Left ventricle myocardium inferior (tissue), 1 donor: ENCODE measurements at places on chromosomes 1 and 21. TPM values are rescaled to one million over a fixed set of nuclear protein-coding genes. Genes with fewer than 3 reads are reported as not detected.

The CDC42 gene
- total RNA-seq, result 126 TPM

The CLDN8 gene
- total RNA-seq, result not detected

The SLC5A9 gene
- 0.36 TPM for total RNA-seq

The TSPAN2 gene
- 5.3 TPM for total RNA-seq

The ZBED6 gene
- 11.1 TPM for total RNA-seq

The MCOLN3 gene
- 0.44 TPM for total RNA-seq

The FCRL4 gene
- not detected for total RNA-seq

The CYP4A11 gene
- not detected for total RNA-seq

The KCNE2 gene
- not detected for total RNA-seq

The IGSF8 gene
- total RNA-seq, result 18.2 TPM

- DNase-seq, result no peak
- H3K4me3 ChIP-seq, result no peak overlapping the region
- no peak overlapping the region for H3K27ac ChIP-seq
- H3K27me3 ChIP-seq, result peaks cover 31% of the 10 kb centered on the region
- no peaks in the 10 kb centered on the region for H3K36me3 ChIP-seq
- H3K4me1 ChIP-seq, result no peaks in the 10 kb centered on the region
These were observed 387.8 kb downstream of the KCNH1 start for GRCh38 chr1:210746024-210746731.

DNA sequence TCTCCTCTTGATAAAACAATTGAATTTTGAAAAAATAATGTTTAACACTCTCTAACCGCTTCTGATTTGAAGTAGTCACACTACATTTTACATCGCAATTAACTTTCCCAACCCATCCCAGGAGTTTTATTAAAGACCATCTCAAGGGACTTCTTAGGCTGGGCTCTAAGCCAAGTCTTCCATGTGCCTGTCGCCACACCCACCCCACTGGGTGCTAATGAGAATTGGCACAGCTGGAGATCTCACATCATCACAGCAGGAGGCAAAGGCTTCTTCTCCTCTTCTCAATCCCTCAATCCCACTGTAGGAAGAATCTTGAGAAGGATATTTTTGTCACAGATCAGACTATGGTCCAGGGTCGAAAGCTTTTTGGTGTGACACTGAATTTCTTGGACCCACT, 328.9 kb downstream of the NUF2 start:
- no peaks in the 10 kb centered on the region for H3K27me3 ChIP-seq
- H3K4me3 ChIP-seq, result no peak overlapping the region
- H3K36me3 ChIP-seq, result no peaks in the 10 kb centered on the region
- H3K27ac ChIP-seq, result peak overlapping the region; percentile 21
- DNase-seq, result no peak

- no peaks in the 10 kb centered on the region for H3K4me1 ChIP-seq
- H3K36me3 ChIP-seq, result no peaks in the 10 kb centered on the region
- no peak for DNase-seq
- H3K27ac ChIP-seq, result no peak overlapping the region
- peaks cover 12% of the 10 kb centered on the region for H3K27me3 ChIP-seq
- no peak overlapping the region for H3K4me3 ChIP-seq
These were observed 34.8 kb upstream of the SLC35F3 start for GRCh38 chr1:233869680-233870079.

GRCh38 chr21:25660233-25660632, 21.2 kb downstream of the JAM2 start:
- H3K27ac ChIP-seq, result no peak overlapping the region
- no peaks in the 10 kb centered on the region for H3K36me3 ChIP-seq
- H3K27me3 ChIP-seq, result no peaks in the 10 kb centered on the region
- no peak for DNase-seq

DNA sequence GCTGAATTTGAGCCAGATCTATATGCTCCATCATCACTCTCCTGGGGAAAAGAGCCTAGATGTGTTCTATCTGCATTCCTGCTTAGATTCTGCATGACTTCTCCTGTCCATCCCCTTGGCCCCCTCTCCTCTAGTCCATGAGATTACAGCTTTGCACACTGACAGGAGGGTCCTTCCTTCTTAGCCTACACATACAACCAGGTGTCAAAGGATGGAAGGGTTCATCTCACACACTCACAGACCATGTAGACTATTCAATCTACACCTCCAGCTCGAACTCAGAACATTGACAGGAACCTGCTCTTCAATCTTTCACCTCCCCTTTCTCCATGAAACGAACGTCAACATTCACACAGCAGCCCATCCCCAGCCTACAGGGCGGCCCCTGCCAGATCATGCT, 13.8 kb downstream of the C1orf116 start:
- no peak overlapping the region for H3K4me3 ChIP-seq
- H3K36me3 ChIP-seq, result no peaks in the 10 kb centered on the region
- peaks cover 21% of the 10 kb centered on the region for H3K4me1 ChIP-seq
- H3K27me3 ChIP-seq, result peaks cover 6% of the 10 kb centered on the region
- H3K27ac ChIP-seq, result no peak overlapping the region

GRCh38 chr1:86224651-86225310, 68.2 kb upstream of the COL24A1 start:
- H3K4me3 ChIP-seq, result no peak overlapping the region
- H3K4me1 ChIP-seq, result no peaks in the 10 kb centered on the region
- no peak overlapping the region for H3K27ac ChIP-seq

GRCh38 chr1:168518201-168518689, 25.6 kb downstream of the XCL2 start:
- H3K27me3 ChIP-seq, result peaks cover 6% of the 10 kb centered on the region
- no peak overlapping the region for H3K27ac ChIP-seq
- no peak for DNase-seq
- H3K36me3 ChIP-seq, result no peaks in the 10 kb centered on the region
- no peak overlapping the region for H3K4me3 ChIP-seq

- no peak overlapping the region for H3K27ac ChIP-seq
- H3K4me3 ChIP-seq, result no peak overlapping the region
- peaks cover 11% of the 10 kb centered on the region for H3K4me1 ChIP-seq
- peaks cover 53% of the 10 kb centered on the region for H3K27me3 ChIP-seq
These were observed 45.3 kb upstream of the CACNA1E start for GRCh38 chr1:181438013-181438412.

DNA sequence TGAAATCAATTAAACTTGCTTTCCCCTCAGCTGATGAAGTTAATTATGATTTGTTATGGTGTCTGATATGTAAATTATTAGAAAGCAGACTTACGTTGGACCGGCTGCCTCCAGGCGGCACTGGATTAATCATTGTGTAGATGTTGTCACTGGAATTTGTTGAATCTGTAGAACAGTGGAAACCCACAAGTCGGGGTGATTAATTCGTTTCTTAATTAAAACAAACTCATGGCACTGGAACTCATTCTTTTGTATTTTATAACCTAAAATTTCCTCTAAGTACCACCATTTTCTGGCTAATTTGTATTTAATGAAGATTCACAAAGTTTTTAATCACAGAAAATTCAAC, 39.0 kb downstream of the MRPL37 start:
- H3K27ac ChIP-seq, result no peak overlapping the region
- H3K4me1 ChIP-seq, result no peaks in the 10 kb centered on the region
- H3K4me3 ChIP-seq, result no peak overlapping the region

GRCh38 chr21:31117128-31117916, 79.0 kb upstream of the KRTAP19-8 start:
- peaks cover 37% of the 10 kb centered on the region for H3K27me3 ChIP-seq
- no peaks in the 10 kb centered on the region for H3K36me3 ChIP-seq
- no peak overlapping the region for H3K4me3 ChIP-seq
- DNase-seq, result no peak
- H3K27ac ChIP-seq, result no peak overlapping the region

DNA sequence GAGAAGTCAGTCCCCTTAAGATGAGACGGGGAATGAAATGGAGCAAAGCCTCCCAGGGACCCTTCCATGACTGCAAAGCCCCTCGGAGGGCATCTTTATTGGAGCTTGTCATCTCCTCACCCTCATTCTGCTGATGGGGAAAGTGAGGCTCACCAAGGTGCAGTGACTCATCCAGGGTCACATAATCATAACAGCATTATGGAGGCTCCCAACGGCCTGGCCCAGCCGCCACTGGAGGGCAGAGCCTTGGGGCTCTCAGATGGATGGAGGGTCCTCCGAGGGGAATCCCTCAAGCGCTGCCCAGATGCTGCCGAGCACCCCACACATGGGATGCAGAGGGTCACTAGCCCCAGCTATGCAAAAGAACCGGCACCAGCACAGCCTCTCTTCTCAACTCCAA, 18.9 kb downstream of the IFFO2 start:
- H3K27me3 ChIP-seq, result no peaks in the 10 kb centered on the region
- H3K4me1 ChIP-seq, result peaks cover 47% of the 10 kb centered on the region
- no peak overlapping the region for H3K27ac ChIP-seq
- no peaks in the 10 kb centered on the region for H3K36me3 ChIP-seq
- DNase-seq, result no peak

GRCh38 chr1:46370214-46370633, 23.9 kb upstream of the FAAH start:
- no peaks in the 10 kb centered on the region for H3K4me1 ChIP-seq
- DNase-seq, result no peak
- H3K4me3 ChIP-seq, result no peak overlapping the region
- no peaks in the 10 kb centered on the region for H3K27me3 ChIP-seq
- H3K36me3 ChIP-seq, result peaks cover 40% of the 10 kb centered on the region

DNA sequence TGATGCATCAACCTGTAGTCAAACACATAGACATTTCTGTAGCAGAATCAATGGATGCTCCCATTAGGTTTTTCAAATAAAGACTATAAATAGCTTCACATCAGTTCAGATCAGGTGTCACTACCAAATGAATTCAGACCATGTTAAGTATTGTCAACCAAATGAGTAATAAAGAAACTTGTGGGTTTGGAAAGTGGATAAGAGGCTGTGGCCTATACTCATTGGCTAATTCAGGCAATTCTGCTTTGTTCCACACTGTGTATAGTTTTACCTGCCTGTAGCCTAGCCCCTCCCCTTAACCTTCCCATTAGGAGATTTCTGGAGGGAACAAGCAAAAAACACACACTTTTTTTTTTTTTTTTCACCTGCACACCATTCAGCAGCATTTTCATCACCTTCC, 321.2 kb downstream of the HLX start:
- H3K4me3 ChIP-seq, result no peak overlapping the region
- no peaks in the 10 kb centered on the region for H3K36me3 ChIP-seq
- no peak for DNase-seq
- peaks cover 35% of the 10 kb centered on the region for H3K4me1 ChIP-seq
- H3K27me3 ChIP-seq, result no peaks in the 10 kb centered on the region

GRCh38 chr1:226652613-226653012, 86.5 kb downstream of the ITPKB start:
- H3K4me3 ChIP-seq, result no peak overlapping the region
- H3K36me3 ChIP-seq, result peaks cover 9% of the 10 kb centered on the region
- peaks cover 1% of the 10 kb centered on the region for H3K4me1 ChIP-seq

DNA sequence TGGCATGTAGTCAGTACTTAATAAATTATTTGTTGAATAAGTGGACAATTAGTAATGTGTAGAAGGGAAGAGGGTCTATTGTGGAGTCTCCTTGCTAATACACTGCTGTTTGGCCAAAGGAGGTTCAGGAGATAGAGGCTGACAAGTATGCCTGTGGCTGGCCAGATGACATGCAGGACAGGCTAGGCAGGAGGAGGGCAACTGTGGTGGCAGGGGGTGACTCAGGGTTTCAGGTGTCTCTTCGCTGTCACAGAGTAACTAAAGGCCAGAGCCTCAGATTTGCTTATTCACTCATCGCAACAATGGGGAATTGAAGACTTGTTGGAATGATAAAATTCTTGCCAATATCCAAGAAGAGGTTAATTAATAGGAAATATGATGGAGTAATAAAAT, 33.1 kb downstream of the THRAP3 start:
- H3K27me3 ChIP-seq, result no peaks in the 10 kb centered on the region
- H3K4me3 ChIP-seq, result no peak overlapping the region
- H3K27ac ChIP-seq, result peak overlapping the region; percentile 44
- H3K36me3 ChIP-seq, result peaks cover 32% of the 10 kb centered on the region
- H3K4me1 ChIP-seq, result peaks cover 73% of the 10 kb centered on the region

DNA sequence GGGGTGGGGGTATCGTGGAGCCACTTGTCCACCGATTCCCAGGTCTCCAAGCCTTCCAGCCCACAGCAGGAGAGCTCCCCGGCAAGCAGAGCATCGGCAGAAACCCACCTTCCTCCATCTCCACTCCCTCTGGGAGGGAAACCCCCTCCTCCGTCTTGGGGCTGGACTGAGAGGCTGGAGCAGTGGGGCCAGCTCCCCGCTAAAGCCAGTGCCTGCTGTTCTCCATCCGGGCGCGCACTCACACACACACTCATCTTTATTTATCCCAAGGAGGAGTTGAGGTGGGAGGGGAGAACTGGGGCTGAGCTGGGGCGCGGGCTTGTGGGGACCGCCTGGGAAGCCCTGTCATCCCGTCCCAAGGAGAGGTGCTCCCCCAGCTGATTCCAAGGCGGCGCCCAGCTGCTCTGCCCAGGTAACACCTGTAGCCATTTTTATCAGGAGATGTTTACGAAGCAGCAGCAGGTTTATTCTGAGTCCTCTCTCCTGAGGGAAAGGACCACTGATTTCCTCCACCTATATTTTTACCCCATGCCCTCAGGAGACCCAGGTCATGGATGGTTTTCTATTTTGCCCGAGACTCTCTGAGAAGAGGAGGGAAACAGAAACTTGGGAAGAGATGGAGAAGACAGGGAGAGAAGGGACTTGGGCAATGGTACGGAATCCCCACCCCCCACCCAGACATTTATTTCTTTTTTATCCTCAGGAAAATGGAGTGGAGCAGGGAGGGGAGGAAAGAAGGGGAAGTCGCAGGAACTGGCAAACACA, 2.1 kb downstream of the KCNN3 start:
- H3K4me1 ChIP-seq, result peaks cover 71% of the 10 kb centered on the region
- no peaks in the 10 kb centered on the region for H3K36me3 ChIP-seq
- DNase-seq, result no peak
- H3K4me3 ChIP-seq, result peak overlapping the region; percentile 71
- peak overlapping the region; percentile 59 for H3K27ac ChIP-seq
- no peaks in the 10 kb centered on the region for H3K27me3 ChIP-seq

- H3K4me1 ChIP-seq, result no peaks in the 10 kb centered on the region
- no peaks in the 10 kb centered on the region for H3K27me3 ChIP-seq
- no peaks in the 10 kb centered on the region for H3K36me3 ChIP-seq
- H3K27ac ChIP-seq, result no peak overlapping the region
- H3K4me3 ChIP-seq, result no peak overlapping the region
- DNase-seq, result no peak
These were observed 6.7 kb upstream of the RSRP1 start for GRCh38 chr1:25253911-25254310.

DNA sequence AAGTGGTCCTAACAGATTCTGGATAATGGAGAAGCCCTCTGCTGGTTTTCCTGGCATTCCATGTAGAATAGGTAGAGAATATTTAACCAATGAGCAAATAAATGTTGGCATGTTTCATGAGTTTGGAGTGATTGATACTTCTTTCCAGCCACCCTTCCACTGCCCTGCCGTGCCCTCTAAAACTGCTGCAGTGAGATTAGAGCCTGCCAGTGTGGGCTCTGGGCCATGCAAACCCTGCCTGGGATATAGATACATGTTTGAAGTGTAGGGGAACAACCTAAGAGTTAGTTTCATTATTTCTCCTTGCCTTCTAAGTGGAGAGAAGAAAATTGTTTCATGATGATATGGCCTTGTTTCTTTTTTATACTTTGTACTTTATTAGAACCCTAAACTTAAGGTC, 10.4 kb downstream of the UBE2Q1 start:
- DNase-seq, result peak; percentile 55
- no peak overlapping the region for H3K4me3 ChIP-seq

GRCh38 chr1:113850127-113850796, 21.2 kb downstream of the PTPN22 start:
- no peaks in the 10 kb centered on the region for H3K36me3 ChIP-seq
- H3K4me1 ChIP-seq, result no peaks in the 10 kb centered on the region
- H3K27ac ChIP-seq, result no peak overlapping the region
- no peak overlapping the region for H3K4me3 ChIP-seq
